Mammary epithelial cell (primary cell): ENCODE measurements at places on chromosomes 5 and 9. TPM values are rescaled to one million over a fixed set of nuclear protein-coding genes. Genes with fewer than 3 reads are reported as not detected.

The LVRN gene
- total RNA-seq, result not detected

The CSNK1G3 gene
- total RNA-seq, result 50.6 and 59.4 TPM in 2 replicates

The SAPCD2 gene
- 1.0 TPM for total RNA-seq

The ZDHHC11 gene
- total RNA-seq, result 10.6 and 13.4 TPM in 2 replicates

The NUDCD2 gene
- 6.3 TPM for total RNA-seq

The CCNO gene
- 2.7 TPM for total RNA-seq

The GPX3 gene
- total RNA-seq, result 0.43 TPM in 1 of 2 replicates, not detected in the other

The CARTPT gene
- not detected in 2 replicates for total RNA-seq

The GFI1B gene
- not detected for total RNA-seq

DNA sequence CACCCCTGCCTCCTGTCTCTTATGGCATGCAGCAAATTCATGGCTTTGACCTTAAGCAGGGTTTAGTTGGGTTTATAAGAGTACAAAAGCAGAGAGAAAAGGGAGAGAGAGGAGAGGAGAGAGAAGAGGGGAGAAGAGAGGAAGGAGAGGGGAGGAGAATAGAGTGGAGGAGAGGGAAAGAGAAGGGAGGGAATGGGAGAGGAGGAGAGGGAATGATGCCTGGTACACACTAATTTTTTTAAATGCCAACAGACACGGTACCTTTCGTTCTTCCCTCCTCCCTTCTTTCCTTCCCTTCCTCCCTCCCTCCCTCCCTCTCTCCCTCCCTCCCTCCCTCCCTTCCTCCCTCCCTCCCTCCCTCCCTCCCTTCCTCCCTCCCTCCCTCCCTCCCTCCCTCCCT, 48.7 kb downstream of the TNC start:
- no peak for DNase-seq

GRCh38 chr9:130579738-130580463, 524 bp downstream of the FUBP3 start:
- DNase-seq, result peak; percentile 19

DNA sequence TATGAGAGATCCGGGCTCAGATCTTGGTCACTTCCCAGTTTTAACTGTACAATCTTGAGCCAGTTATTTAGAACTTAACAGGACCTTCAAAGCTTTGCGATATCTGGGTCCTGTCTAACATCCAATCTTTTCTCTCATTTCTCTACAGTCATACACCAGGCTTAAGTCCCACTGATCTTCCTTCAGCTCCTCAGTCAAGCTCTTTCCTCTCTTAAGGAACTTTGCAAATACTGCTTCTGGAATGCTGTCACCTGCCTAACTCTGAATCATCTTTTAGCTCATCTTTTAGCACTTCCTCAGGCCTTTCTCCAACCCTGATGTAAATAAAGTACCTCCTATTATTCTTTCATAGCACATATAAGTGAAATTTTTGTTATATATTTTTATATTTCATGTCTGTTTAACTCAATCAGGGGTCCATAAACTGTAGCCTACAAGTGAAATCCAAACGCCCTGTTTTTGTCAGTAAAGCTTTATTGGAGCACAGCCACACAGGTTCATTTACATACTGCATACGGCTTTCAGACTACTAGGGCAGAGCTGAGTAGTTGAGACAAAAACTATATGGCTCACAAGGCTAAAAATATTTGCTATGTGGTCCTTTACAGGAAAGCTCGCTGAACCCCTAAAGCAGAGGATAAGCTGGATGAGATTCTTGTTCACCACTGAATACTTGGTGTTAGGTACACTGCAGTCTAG, 63.5 kb downstream of the MEF2C start:
- DNase-seq, result no peak

DNA sequence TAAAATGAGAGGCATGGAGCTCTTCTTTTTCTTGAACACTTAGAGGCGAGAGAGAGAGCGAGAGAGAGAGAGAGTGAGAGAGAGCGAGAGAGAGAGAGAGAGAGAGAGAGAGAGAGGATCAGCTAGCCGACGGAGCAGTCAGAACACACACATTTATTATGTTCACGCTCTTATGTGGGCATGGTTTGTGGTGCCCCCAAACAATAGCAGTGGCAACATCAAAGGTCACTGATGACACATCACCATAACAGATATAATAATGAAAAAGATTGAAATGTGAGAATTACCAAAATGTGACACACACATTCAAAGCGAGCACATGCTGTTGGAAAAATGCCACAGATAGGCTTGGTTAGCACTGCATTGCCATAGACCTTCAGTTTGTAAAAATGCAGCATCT, 116.1 kb downstream of the KDM4C start:
- no peak for DNase-seq

- DNase-seq, result no peak
These were observed 5.0 kb upstream of the C1QTNF3 start for GRCh38 chr5:34047774-34048572.

DNA sequence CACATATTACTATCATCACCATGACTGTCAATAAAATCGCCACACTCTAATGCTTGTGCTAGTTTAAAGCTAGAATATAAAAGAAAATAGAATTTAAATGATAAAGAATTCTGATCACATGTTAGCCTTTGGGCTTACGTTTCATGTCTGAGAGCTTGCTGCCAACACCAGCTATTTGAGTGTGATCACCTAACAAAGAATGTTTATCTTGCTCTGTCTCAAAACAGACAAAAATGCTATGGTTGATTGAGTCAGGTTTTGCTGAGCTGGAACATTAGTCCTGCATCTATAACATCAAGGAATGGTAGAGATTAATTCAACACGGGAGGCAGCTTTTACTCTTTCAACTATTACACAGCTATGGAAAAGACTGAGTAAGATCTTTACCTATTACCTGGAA, 50.7 kb downstream of the MSX2 start:
- no peak for DNase-seq

- no peak for DNase-seq
These were observed 18.7 kb upstream of the SPRY4 start for GRCh38 chr5:142343531-142343930.

- no peak for DNase-seq
These were observed 16.0 kb downstream of the LEAP2 start for GRCh38 chr5:132889501-132889900.

GRCh38 chr9:38298503-38298902, 94.0 kb upstream of the ALDH1B1 start:
- DNase-seq, result no peak

- peak; percentile 15 for DNase-seq
These were observed 255.2 kb downstream of the TMEM167A start for GRCh38 chr5:82821846-82822633.

- DNase-seq, result no peak
These were observed 507.3 kb downstream of the CTNND2 start for GRCh38 chr5:11396917-11397316.

DNA sequence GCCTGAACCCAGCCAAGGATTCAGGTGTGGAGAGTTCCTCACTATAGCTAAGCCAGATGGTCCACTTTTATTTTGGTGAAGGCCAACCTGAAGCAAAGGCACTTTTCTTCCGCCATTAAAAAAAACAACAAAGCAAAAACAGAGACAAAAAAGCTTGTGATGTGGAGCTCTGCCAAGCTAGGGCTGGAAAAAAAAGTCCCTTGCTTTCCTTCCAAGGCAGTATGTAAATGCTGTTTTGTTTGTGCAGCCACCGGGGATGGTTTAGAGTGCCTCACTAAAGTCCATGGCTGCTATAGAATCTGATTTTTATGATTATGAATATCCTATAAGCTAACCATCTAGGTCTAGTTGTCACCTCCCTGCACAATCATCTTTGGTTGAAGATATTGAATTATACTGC, 14.9 kb downstream of the MEGF10 start:
- no peak for DNase-seq

GRCh38 chr5:40502736-40503135, 177.0 kb upstream of the PTGER4 start:
- no peak for DNase-seq

- DNase-seq, result no peak
These were observed 169.2 kb downstream of the TTC39B start for GRCh38 chr9:15137658-15138356.

- no peak for DNase-seq
These were observed 1.1 kb upstream of the ANXA2R start for GRCh38 chr5:43041110-43041668.

GRCh38 chr5:161544350-161544765, 2.2 kb downstream of the GABRB2 start:
- peak; percentile 5 for DNase-seq

DNA sequence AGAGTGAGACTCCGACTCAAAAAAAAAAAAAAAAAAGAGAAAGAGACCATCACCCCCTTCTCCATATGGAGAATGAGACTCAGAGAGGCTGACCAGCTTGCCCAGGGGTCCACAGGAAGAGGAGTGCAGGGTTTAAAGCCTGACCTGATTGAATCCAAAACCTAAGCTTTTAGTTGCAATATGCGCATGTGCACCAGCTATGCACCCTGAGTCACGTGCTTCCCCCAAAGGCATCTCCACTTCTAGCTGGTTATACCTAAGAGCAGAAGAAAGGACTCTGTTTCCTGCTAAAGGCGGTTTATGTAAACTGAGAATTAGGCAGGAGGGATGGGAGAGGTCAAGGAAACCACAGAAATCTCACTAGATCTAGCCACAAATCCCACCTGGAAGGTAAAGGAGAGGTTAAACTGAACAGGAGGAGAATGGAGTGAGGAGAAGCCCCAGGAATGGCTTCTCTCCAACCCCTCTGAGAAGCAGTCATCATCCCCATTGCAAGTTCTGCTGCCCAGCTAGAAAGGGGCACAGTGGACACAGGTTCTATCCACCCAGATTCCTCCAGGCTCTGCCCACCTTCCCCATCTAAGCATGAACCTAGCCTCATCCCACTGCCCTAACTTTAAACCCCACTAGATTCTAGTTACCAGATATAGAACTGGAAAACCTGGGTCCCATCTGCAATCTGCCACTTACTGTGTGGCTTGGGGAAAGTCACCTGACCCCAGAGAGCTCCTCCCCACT, 171.3 kb downstream of the ACTL7B start:
- DNase-seq, result no peak

DNA sequence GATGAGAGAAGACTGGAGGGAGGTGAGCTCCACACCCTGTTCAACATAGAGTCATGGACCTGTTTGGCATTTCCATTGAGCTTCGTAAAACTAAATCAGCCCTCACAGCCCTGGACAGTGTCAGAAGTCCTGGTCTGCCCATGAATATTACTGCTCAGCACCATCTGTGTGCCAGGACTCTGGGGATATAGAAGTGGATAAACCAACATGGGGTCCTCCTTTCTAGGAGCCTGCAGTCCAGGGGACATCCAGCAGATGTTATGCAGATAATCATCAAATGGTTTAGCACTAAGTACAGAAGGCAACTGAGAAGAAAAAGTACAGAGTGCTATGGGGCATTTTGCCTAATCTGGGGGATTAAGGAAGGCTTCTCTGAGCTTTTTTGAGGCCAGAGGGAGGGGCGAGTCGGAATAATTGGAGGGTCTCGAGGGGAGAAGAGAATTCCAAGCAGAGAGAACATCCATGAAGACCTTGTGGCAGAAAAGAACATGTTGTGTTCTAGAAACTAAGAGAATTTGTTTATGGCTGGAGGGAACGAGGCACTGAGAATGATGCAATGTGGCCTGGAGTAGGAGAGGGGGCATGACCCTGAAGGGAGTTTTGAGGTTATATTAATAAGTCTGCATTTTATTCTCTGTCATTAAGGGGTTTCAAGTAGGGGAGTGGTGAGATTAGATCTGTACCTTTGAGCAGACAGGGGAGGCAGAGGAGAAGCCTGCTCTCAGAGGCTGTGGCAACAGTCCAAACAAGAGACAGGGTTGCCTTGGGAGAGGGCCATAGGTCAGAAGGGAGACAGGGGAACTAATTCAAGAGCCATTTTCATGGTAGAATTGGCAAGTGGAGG, 63.5 kb upstream of the SLC2A8 start:
- DNase-seq, result no peak

GRCh38 chr9:107759823-107760166, 270.2 kb upstream of the KLF4 start:
- no peak for DNase-seq

DNA sequence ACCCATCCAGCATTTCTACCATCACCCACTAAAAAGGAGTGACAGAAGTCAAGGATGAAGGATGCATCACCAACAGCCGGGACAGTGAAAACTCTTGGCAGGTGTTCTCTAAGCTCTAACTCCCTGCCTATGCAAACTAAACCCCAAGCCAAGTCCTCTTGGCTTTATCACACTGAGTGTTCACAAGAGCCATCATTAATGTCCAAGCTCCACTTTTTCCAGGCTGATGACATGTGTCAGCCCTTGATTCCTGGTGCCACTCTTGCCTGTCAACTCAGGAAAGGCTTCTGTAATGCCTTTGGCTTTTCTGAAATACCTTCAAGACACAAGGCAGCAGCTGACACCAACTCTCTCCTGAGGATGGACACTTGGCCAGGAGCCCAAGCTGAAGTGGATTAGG, 86.9 kb downstream of the NR6A1 start:
- no peak for DNase-seq

- DNase-seq, result no peak
These were observed 10.8 kb downstream of the STK10 start for GRCh38 chr5:172177176-172177575.

- no peak for DNase-seq
These were observed 204.8 kb upstream of the KLF4 start for GRCh38 chr9:107694390-107694789.

DNA sequence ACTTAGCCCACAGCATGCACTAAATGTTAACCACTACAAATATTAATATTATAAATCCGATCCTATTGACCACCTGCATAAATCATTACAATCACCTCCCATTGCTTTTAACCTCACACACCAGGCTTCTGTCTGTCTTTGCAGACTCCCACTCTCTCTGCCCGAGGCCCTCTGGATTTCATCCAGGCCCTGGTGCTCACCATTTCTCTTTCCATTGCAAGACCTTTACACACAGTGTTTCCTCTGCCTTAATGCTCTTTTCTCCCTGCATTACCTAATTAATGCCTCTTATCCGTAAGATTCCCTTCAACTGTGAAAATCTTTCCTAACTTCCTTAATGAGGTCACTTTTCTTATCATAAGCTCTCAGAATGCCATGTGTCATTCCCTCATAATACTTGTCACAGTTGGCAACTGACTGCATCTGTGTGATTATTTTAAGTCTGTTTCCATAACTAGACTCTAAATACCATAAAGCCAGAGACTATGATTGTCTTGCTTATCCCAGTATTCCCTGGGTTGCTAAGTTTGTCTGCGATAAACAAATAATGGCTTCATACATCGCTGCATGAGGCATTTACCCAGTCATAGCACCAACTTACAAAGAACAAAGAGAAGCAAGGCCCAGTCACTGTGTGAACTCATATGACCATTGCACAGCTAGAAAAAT, 155.1 kb downstream of the CCDC192 start:
- DNase-seq, result no peak

DNA sequence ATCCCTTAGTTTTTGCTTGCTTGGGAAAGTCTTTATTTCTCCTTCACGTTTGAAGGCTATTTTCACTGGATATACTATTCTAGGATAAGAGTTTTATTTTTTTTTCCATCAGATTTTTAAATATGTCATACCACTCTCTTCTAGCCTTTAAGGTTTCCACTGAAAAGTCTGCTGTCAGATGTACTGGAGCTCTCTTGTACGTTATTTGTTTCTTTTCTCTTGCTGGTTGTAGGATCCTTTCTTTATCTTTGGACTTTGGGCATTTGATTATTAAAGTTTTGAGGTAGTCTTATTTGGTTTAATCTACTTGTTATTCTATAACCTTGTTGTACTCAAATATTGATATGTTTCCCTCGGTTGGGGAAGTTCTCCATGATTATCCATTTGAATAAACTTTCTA, 848.4 kb upstream of the COX7C start:
- no peak for DNase-seq
